ENCODE measurements at places on chromosomes 1 and 21. TPM values are rescaled to one million over a fixed set of nuclear protein-coding genes. Genes with fewer than 3 reads are reported as not detected.

Gene FOXJ3
- 20.8 TPM for total RNA-seq

Gene ADAMTSL4
- 21.5 TPM for total RNA-seq

Gene ASPM
- total RNA-seq = 2.0 TPM

Gene FMO2
- total RNA-seq = 4.5 TPM

Gene FBXO2
- total RNA-seq = 1.3 TPM

Gene ETNK2
- total RNA-seq = 2.6 TPM

Gene C1orf56
- 1.7 TPM for total RNA-seq

Gene SPRR2G
- not detected for total RNA-seq

Gene RIPK4
- total RNA-seq = 0.15 TPM

Gene SERTAD4
- total RNA-seq = 0.29 TPM

Gene B3GALT5
- 0.15 TPM for total RNA-seq

Gene HSD3B2
- total RNA-seq = not detected

Gene TATDN3
- 25.5 TPM for total RNA-seq

Gene KRTAP19-1
- total RNA-seq = not detected

Gene SELP
- total RNA-seq = not detected

Gene PEAR1
- total RNA-seq = 5.6 TPM

Gene FCRL4
- not detected for total RNA-seq

Gene TEDDM1
- total RNA-seq = not detected

Gene MROH7
- 0.50 TPM for total RNA-seq

Gene S100A14
- 0.33 TPM for total RNA-seq

Gene LCE1B
- not detected for total RNA-seq

Gene SELL
- total RNA-seq = 0.15 TPM

Gene PPIAL4G
- total RNA-seq = not detected

Gene KRTAP13-2
- total RNA-seq = not detected

Gene NCSTN
- total RNA-seq = 187 TPM

Gene ANKRD34A
- 0.73 TPM for total RNA-seq

Gene TRAPPC10
- 18.3 TPM for total RNA-seq

All from smooth muscle cell of trachea (primary cell).